ENCODE measurements at places on chromosomes 2 and 18. TPM values are rescaled to one million over a fixed set of nuclear protein-coding genes. Genes with fewer than 3 reads are reported as not detected.

GRCh38 chr2:190717306-190717705, 68.4 kb downstream of the NAB1 start:
- DNase-seq: no peak

DNA sequence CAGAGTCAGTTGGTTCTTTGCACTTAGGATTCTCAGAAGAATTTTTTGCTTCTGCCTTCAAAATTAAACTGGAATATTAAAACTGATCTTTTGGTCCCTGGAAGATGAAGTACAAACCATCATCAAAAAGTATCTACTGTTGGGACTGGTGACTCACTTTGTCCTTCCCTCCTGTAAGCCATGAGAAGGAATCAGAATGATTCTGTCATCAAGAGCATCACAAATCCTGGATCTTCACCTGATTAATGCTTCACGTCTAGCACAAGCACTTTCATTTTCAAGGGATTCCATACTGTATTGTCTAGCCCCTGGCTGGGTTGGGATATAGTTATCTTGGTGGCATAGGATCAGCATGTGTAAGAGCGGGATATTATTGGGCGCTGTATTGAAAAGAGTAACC, 69.3 kb upstream of the CYP1B1 start:
- no peak for DNase-seq

DNA sequence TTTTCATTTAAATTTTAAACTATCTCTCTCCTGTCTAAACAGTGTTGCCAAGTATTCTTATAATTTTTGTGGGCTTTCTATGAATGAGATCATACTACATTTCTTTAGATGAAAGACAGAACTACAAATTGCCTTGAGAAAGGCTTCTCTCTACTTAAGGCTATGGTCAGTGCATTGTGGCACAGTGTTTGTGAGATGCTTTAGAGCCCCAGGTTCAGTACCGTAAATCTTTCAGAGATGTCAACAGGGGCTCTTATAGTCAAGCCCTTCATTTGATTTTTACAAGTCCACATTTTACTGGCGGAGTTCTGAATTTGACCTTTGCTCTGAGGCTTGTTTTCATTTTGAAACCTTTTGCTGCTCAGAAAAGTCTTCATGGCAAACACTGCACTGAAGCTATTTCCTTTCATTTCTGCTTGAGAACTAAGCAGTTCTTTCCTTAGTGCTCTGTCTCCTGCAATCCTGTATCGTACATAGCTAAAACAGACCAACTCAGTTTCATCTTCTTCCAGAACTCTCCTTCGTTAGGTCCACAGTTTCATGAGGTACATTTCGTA, 175.2 kb downstream of the NYAP2 start:
- no peak for DNase-seq

DNA sequence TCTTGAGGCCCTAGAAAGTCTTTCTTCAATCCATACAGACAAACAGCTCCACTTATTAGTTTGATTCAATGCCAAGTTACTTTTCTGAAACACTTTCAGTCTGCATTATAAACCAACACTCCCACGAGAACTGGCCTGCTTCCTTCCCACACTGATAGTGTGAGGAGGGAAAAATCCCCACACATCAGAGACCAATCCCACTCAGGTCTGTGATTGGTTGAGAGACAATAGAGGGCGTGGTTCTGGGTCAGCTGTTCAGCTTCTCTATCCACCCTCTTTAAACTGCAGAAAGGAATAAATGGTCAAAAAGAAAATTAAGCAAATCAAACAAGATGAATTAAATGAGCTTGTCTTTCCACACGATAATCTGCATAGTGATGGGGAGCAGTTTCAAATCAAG, 152.5 kb downstream of the NRP2 start:
- DNase-seq: no peak

DNA sequence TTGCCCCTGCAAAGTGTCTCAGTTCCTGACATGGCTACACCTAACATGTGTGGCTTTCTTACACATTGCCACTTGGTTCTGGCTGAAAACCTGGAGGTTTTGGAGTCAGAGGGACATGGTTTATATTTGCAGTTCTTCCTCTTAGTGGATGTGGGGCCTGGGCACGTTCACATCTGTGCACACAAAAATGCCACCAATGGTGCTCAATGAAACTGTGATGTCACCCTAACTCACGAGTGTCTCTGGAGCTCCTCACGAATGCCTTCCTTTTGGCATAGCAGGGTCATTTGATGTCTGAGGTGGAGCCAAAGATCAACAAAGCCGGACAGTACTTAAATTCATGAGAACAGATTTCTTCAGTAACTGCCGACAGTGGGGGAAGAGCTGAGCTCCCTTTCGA, 231.7 kb upstream of the HS6ST1 start:
- no peak for DNase-seq

- no peak for DNase-seq
Measured at GRCh38 chr2:65070172-65070830, 14.1 kb downstream of the CEP68 start.

The AGAP1 gene
- 26.5 TPM for total RNA-seq

The EGR4 gene
- total RNA-seq: not detected

GRCh38 chr2:62724886-62725711, 19.6 kb downstream of the EHBP1 start:
- DNase-seq: no peak

DNA sequence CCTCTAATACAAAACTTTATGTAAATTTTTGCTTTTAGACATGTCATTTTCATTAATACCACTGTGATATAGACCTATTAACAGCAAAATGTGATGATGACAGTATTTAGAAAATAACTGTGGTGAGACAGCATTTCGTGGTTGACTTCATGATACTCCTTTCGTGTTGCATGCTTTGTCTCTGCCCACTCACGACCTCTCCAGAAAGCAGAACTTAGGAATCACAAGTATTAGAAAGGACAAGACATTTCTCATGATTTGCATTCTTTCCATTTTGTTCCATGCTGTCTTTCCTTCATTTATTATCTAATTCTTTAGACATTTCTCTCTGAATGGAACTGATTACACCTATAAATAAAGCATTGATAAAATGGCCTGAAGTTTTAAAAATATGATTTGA, 85.2 kb upstream of the POU3F3 start:
- no peak for DNase-seq

The TMEM17 gene
- 1.4 TPM for total RNA-seq

DNA sequence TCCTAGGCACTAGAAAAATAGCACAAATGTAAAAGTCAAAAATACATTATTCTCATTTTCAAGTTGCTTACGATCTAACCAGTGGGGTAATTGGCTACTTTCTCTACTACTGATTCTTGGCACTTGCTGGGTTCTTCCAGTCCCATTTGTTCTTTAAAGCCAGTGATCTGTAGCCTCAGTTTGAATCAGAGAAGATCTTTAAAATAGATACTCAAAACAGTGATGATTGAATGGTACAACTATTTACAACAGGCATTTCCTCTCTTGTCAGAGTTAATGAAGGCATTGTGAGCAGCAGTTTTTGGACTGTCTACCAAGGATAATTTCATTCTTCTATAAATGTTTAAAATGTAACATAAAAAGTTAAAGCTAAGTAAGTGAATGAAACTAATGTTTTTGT, 128.3 kb upstream of the FSIP2 start:
- DNase-seq: no peak

GRCh38 chr2:1539441-1539840, 126.2 kb downstream of the TPO start:
- DNase-seq: no peak

GRCh38 chr18:45642238-45642637, 27.0 kb downstream of the SLC14A2 start:
- DNase-seq: no peak

- DNase-seq: no peak
Measured at GRCh38 chr2:2586931-2587330, 255.9 kb upstream of the MYT1L start.

The STARD6 gene
- not detected for total RNA-seq

- DNase-seq: no peak
Measured at GRCh38 chr2:144514616-144515091, 5.3 kb downstream of the ZEB2 start.

DNA sequence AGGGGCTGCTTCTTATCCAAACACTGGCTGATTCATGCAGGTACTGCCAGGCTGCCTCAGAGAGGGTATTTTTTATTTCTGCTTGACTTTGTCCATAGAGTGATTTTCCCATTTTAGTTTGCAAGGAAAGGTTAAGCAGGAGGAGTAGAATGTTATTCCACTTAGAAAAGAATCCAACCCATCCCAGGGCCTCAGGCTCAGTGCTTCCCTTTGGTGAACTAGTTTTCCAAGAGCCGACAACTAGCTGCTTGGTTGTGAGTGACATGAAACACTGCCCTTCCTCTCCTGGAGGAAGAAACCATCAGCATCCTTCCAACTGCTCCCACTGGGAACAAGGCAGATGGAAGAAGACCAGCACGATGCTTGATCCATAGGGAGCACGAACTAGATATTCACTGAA, 58.5 kb downstream of the BCL2 start:
- no peak for DNase-seq

DNA sequence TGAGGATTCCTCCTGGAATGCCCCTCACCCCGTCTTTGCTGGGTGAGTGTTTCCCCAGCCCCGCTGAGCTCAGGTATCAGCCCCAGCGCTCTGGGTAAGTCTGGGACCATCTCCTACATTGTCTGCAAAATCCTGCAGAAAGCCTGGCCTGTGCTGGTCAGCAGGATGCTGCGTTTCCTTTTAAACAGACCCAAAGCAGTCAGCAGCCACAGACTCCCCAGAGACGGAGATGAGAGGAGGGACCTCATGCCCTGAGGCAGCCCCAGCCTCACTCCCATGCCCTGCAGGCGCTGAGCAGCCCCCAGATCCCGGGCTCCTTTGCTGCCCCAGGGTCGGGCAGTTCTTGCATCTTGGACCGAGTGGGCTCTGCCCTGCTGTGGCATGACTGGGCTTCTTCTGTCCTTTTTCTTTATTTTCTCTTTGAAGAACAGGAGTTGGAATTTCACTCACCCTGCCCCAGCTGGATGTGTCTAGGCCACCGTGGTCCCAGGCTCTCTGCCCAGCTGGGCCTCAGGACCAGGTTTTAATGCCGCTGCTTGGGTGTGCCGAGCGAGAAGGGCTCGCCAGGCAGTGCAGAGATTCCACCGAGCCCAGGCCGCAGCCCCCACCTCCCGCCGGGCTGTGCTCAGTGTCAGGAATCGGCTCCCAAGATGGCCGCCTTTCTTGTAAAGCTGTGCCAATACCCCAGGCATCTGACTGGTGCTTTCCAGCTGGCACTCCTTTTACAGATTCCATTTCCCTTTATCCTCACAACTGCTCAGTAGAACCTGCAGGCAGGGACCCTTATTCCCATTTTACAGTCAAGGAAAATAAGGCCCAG, 43.6 kb downstream of the ODC1 start:
- no peak for DNase-seq

GRCh38 chr2:223751012-223751411, 86.4 kb downstream of the AP1S3 start:
- DNase-seq: no peak

The MAP3K19 gene
- not detected for total RNA-seq

The AMER3 gene
- total RNA-seq: not detected

DNA sequence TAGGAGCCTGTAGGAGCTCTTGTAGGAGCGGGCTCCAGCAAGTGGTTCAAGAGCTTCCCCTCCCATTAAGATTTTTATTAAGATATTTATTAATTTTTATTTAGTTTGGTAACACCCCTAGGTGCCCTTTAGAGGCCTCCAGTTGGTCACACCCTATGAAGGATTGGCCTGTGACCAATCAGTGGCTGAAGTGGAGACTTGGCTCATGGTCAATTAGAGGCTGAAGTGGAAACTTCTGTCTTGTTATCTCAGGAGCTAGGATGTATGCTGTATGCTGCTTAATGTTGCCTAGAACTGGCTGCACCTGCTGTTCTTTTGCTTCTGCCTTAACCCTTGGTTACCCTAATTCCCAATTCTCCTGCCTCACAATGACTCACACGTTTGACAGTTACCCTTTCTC, 48.7 kb downstream of the DHRS9 start:
- DNase-seq: no peak

GRCh38 chr2:218334531-218334930, 22.1 kb upstream of the CATIP start:
- DNase-seq: no peak

The CTAGE1 gene
- total RNA-seq: not detected

- no peak for DNase-seq
Measured at GRCh38 chr2:37862620-37863019, 62.5 kb upstream of the RMDN2 start.

- no peak for DNase-seq
Measured at GRCh38 chr18:849021-849420, 37.0 kb upstream of the YES1 start.

The UGT1A4 gene
- total RNA-seq: not detected

The MYO5B gene
- total RNA-seq: 1.6 TPM

DNA sequence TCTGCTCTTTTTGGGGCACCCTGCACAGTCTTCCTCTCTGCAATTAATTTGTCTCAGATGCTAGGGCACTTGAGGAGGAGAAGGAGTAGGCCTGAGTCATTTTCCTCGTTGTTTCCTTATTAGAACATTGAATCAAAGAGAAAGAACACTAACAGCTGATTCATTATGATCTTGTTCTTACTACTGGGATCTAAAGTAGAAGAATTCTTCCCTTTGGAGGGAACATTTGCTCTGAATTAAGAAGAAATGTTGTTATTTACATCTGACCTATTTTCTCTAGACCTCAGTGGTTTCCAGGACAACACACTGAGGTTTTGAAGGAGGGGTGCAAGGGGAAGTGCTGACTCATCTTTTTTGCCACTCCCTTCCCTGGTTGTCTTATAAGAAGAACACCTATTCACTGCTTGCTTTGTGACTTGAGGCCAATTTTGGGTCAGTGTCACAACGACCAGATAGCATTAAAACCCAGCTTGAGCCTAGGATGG, 24.3 kb upstream of the STAT1 start:
- DNase-seq: no peak

The TWIST2 gene
- 73.9 TPM for total RNA-seq

DNA sequence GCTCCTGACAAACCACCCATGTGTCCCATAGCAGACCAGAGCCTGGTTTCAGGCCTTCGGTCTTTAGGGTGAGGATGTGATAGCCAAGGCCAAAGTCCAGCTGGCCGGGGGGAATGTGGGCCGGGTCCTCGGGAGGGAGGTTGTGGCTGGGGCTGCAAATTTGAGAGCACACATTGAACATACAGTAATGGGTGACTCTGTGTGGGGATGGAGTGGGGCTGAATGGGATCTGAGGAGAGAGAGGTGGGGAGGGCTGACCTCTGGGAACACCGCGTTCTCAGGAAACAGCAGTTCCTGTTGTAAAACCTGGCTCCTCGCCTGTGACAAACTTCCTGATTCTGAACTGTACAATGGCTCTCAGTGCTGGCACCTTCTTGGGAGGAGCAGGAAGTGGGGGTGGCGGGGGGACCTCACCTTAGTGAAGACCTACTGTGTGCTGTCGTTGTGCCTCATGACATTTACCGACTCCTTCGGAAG, 48.8 kb downstream of the MCFD2 start:
- DNase-seq: no peak

DNA sequence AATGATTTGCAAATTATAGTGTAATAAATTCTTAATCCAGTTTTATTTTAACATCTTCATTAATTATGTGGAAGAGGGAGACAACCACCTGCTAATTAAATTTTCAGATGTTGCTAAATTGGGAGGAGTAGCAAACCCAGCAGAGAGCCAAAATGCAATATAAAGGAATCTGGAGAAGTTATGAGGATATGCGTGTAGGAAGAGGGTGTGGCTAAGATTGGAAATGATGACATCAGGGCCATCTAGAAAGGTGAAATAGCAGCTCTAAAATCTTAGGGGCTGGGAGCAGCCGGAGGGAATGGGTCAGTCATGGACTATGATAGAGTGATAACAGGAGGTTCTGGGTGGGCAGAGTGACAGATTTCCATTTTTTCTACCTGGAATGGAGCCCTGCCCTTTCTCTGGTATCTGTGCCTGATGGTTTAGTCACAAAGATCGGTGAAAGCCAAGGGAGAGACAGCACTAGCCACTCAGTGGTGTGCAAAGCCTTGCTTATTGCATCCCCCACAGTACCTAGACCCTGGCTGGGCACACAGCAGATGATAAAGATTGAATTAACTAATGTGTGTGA, 379.2 kb upstream of the CELF4 start:
- no peak for DNase-seq

- DNase-seq: peak; percentile 92
Measured at GRCh38 chr2:232611559-232612218, 21.7 kb upstream of the EFHD1 start.

Measured in mesenteric fat pad (tissue), 1 donor.